ENCODE measurements at places on chromosomes 6 and 20. TPM values are rescaled to one million over a fixed set of nuclear protein-coding genes. Genes with fewer than 3 reads are reported as not detected.

DNA sequence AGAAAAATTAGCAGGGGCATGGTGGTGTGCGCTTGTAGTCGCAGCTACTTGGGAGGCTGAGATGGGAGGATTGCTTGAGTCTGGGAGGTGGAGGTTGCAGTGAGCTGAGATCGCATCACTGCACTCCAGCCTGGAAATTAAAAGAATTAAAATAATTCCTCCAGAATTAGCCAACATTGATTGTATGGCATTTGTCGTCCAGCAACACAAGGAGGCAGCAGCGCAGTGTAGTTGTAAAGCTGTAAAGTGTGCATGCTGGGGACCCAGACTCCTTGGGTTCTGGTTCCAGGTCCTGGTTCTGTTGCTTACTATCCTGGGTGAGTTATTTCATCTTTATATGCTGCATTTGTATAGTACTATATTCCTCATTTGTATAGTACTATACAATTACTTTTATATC lies 41.4 kb downstream of the PEX7 start:
- no peaks in the 10 kb centered on the region for H3K4me1 ChIP-seq
- H3K36me3 ChIP-seq = no peaks in the 10 kb centered on the region
- no peak overlapping the region for H3K4me3 ChIP-seq
- DNase-seq = no peak
- H3K27ac ChIP-seq = no peak overlapping the region

- no peaks in the 10 kb centered on the region for H3K36me3 ChIP-seq
- DNase-seq = no peak
- peaks cover 6% of the 10 kb centered on the region for H3K4me1 ChIP-seq
- H3K4me3 ChIP-seq = no peak overlapping the region
- H3K27ac ChIP-seq = no peak overlapping the region
These were observed 154.6 kb downstream of the ZDHHC14 start for GRCh38 chr6:157535340-157536222.

CLPSL2 gene
- total RNA-seq = not detected

- H3K27ac ChIP-seq = no peak overlapping the region
- no peaks in the 10 kb centered on the region for H3K4me1 ChIP-seq
- no peak for DNase-seq
- H3K36me3 ChIP-seq = no peaks in the 10 kb centered on the region
These were observed 77.7 kb upstream of the SLC22A23 start for GRCh38 chr6:3534599-3534998.

DNA sequence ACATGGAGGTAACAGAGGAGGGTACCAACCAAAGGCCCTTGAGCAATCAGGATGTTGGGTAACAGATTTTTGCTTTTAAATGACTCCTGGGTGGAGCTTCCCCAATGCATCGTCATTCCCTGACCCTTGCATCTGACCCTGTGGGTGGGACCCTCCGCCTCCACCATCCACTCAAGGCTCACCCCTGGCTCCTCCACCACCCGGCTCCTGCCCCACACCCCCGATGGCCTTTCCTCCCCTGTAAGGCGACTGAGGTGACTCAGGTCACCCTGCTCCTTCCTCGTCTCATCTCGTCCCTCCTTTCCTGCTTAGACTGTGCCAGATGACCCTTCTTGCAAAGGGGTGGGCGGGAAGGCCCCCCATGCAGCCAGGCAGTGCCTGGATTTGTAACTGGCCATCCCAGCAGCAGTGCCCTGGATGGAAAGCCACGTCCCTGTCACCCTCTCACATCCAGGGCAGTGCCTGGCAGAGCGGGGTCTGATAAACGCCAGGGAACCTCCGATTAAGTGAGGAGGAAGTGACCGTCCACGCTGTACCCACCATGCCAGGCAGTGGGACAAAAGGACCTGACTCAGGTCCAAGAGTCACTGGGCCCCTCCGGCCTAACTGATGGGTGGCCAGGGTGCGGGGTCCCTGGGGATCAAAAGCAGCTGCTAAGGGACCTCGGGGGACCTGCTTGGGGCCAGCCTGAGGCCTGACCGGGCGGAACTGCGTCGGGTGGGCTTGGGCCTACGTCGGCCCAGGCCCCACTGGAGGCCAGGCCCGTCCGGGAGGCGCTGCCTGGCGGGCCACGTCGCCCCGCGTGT lies 624 bp upstream of the NPEPL1 start:
- peaks cover 12% of the 10 kb centered on the region for H3K4me1 ChIP-seq
- no peaks in the 10 kb centered on the region for H3K27me3 ChIP-seq
- peak overlapping the region; percentile 96 for H3K27ac ChIP-seq
- peak; percentile 40 for DNase-seq
- H3K4me3 ChIP-seq = peak overlapping the region; percentile 35
- peaks cover 21% of the 10 kb centered on the region for H3K36me3 ChIP-seq

DNA sequence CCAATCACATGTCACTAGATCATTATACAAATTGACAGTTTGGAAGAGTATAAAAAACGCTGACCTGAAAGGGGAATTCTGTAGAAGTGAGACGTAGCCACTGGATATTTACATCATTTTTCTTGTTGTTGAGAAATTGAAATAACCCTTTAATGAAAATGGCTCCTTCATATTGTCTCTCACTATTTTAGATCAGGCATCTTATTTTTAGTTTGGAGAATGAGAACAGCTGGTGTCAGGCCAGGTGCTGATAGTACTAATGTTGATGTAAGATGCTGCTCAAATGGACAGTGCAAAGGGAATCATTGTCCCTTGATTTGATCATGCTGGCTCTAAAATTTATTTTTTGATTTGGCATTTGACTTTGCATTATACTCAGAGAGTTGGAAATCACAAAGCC lies 17.4 kb downstream of the NKAIN2 start:
- no peaks in the 10 kb centered on the region for H3K36me3 ChIP-seq
- no peak overlapping the region for H3K27ac ChIP-seq
- H3K27me3 ChIP-seq = no peaks in the 10 kb centered on the region
- no peak overlapping the region for H3K4me3 ChIP-seq
- DNase-seq = no peak

GRCh38 chr6:127120023-127120786 lies 1.7 kb downstream of the RSPO3 start:
- H3K27ac ChIP-seq = no peak overlapping the region
- no peaks in the 10 kb centered on the region for H3K36me3 ChIP-seq
- H3K27me3 ChIP-seq = peaks cover 4% of the 10 kb centered on the region
- peaks cover 4% of the 10 kb centered on the region for H3K4me1 ChIP-seq
- DNase-seq = no peak

GRCh38 chr6:22929311-22929985 lies 360.1 kb downstream of the HDGFL1 start:
- DNase-seq = no peak
- H3K4me1 ChIP-seq = peaks cover 17% of the 10 kb centered on the region
- peak overlapping the region; percentile 14 for H3K27ac ChIP-seq
- no peaks in the 10 kb centered on the region for H3K27me3 ChIP-seq
- H3K36me3 ChIP-seq = no peaks in the 10 kb centered on the region

VWA7 gene
- not detected for total RNA-seq

DNA sequence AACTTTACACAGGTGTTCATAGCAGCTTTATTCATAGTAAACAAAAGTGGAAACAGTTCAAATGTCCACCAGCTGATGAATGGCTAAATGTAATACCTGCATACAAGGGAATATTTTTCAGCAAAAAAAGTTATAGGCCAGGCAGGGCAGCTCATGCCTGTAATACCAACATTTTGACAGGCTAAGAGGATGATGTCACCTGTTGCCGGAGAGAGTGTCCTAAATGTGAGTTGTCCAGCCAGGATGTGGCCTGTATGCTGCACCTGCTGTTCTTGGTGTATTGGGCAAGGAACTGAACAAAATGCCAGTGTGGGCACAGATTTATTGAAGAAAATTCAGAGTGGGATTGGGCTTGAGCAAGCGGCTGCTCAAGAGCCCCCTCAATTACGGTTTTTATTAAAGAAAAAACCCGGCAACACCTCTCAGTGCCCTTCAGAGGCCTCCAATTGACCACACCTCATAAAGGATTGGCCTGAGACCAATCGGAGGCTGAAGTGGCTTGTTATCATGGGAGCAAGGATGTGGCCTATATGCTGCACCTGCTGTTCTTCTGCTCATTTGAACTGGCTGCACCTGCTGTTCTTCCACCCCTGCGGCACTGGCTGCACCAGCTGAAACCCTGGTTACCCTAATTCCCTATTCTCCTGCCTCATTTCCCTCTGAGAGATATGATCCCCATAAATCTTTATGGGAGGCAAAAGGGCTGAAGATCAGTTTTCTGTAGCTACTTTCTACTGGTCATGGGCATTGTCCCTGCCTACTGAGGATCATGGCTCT lies 164.3 kb upstream of the PROKR2 start:
- no peaks in the 10 kb centered on the region for H3K27me3 ChIP-seq
- no peak overlapping the region for H3K27ac ChIP-seq
- no peaks in the 10 kb centered on the region for H3K36me3 ChIP-seq
- H3K4me1 ChIP-seq = no peaks in the 10 kb centered on the region
- H3K4me3 ChIP-seq = no peak overlapping the region

GRCh38 chr6:121771937-121772720 lies 336.7 kb downstream of the GJA1 start:
- no peaks in the 10 kb centered on the region for H3K36me3 ChIP-seq
- no peaks in the 10 kb centered on the region for H3K27me3 ChIP-seq
- no peaks in the 10 kb centered on the region for H3K4me1 ChIP-seq
- H3K27ac ChIP-seq = no peak overlapping the region

- H3K4me1 ChIP-seq = peaks cover 3% of the 10 kb centered on the region
- H3K27me3 ChIP-seq = no peaks in the 10 kb centered on the region
- H3K27ac ChIP-seq = no peak overlapping the region
- no peaks in the 10 kb centered on the region for H3K36me3 ChIP-seq
- H3K4me3 ChIP-seq = no peak overlapping the region
These were observed 168.6 kb downstream of the NFATC2 start for GRCh38 chr20:51373713-51374455.

- H3K27me3 ChIP-seq = no peaks in the 10 kb centered on the region
- H3K36me3 ChIP-seq = no peaks in the 10 kb centered on the region
- H3K4me3 ChIP-seq = no peak overlapping the region
- H3K4me1 ChIP-seq = no peaks in the 10 kb centered on the region
These were observed 263.7 kb downstream of the TBX18 start for GRCh38 chr6:84500726-84501125.

GRCh38 chr6:168815229-168815628 lies 374.2 kb downstream of the SMOC2 start:
- H3K36me3 ChIP-seq = no peaks in the 10 kb centered on the region
- no peaks in the 10 kb centered on the region for H3K27me3 ChIP-seq
- H3K4me3 ChIP-seq = no peak overlapping the region
- H3K4me1 ChIP-seq = no peaks in the 10 kb centered on the region

GRCh38 chr6:20238688-20239587 lies 26.7 kb upstream of the MBOAT1 start:
- no peaks in the 10 kb centered on the region for H3K4me1 ChIP-seq
- H3K4me3 ChIP-seq = no peak overlapping the region
- H3K36me3 ChIP-seq = no peaks in the 10 kb centered on the region
- H3K27ac ChIP-seq = no peak overlapping the region
- no peak for DNase-seq

GRM1 gene
- total RNA-seq = not detected

- no peaks in the 10 kb centered on the region for H3K4me1 ChIP-seq
- no peak overlapping the region for H3K4me3 ChIP-seq
- peaks cover 5% of the 10 kb centered on the region for H3K36me3 ChIP-seq
- H3K27me3 ChIP-seq = no peaks in the 10 kb centered on the region
- H3K27ac ChIP-seq = no peak overlapping the region
These were observed 32.8 kb downstream of the TSPYL4 start for GRCh38 chr6:116221067-116221466.

DNA sequence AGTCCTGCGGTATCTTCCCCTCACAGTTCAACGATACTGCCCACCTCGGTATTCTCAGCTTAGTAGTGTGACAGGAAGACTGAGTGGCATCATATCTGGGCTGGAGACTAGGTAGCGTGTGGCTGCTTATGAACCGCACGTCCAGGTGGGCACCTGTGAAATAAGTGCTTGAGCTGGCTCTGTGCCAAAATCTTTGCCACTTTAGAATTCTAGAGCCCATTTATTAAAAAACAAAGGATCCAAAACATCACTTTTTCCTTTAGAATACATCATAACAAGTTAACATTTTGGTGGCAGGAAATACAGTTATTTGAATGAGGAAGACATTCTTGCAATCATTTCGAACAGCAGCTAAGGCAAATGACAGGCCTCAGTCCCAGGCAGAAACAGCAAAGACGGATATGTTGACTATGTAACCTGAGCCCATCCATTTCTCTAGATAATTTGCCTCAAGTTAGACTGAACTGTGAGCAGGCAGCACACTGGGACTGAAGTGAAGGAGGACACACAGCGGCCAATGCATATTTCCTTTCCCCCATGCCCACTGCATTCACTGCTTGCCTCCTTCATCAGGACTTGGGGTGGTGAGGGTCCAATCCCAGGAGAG lies 136.6 kb downstream of the GMDS start:
- no peak overlapping the region for H3K4me3 ChIP-seq
- H3K27me3 ChIP-seq = no peaks in the 10 kb centered on the region
- no peaks in the 10 kb centered on the region for H3K36me3 ChIP-seq
- DNase-seq = no peak

- H3K4me1 ChIP-seq = no peaks in the 10 kb centered on the region
- H3K27ac ChIP-seq = no peak overlapping the region
- H3K4me3 ChIP-seq = no peak overlapping the region
- no peaks in the 10 kb centered on the region for H3K36me3 ChIP-seq
- H3K27me3 ChIP-seq = no peaks in the 10 kb centered on the region
- no peak for DNase-seq
These were observed 65.3 kb downstream of the NUS1 start for GRCh38 chr6:117740605-117741004.

GRCh38 chr20:46286977-46287376 lies 21.3 kb downstream of the CDH22 start:
- no peak for DNase-seq
- H3K27ac ChIP-seq = no peak overlapping the region
- no peaks in the 10 kb centered on the region for H3K36me3 ChIP-seq
- no peaks in the 10 kb centered on the region for H3K27me3 ChIP-seq
- H3K4me1 ChIP-seq = no peaks in the 10 kb centered on the region

PTGIS gene
- 288 TPM for total RNA-seq

Data from ascending aorta (tissue), 2 donors.